ENCODE measurements at places on chromosomes 5 and 9.

- no peak for DNase-seq
Measured at GRCh38 chr5:3393122-3393919, 202.3 kb upstream of the IRX1 start.

- no peak for DNase-seq
Measured at GRCh38 chr5:172101547-172102217, 86.3 kb downstream of the STK10 start.

DNA sequence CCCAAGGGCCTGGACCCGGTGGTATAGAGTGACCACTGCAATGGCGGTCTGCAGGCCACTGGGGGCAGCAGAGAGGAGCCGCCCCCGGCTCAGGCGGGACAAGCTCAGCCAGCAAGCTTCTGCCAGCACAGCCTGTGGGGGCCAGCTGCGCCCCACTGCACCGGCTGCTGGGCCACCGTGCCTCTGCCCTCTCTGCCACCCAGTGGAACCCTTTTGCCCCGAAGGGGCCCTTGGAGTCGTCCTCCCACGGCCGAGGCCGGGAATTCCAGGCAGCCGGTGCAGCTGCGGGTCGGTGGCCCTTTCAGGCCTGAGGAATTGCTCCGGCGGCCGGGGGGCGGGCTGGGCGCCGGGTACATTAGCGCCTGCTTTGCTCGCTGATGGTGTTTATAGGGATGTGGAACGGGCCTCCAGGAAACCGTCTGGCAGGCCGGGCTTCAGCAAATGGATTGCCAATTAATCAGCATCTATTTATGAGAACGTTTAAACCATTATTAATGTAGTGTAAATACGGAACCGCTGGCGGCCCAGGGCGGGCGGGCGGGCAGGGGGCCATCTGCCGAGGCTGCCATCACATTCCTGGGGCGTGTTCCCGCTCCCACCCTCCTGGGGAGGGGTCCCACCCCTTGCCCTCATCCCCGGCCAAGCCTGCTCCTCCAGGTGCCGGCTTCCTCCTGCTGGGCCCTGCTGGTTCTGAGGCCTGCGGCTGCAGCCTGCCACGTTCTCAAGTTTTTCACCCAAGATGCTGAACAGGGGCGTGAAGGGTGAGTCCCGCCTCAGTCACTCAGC is 127.4 kb downstream of the BARX1 start:
- peak; percentile 18 for DNase-seq

- DNase-seq: no peak
Measured at GRCh38 chr9:70561111-70561510, 146.7 kb upstream of the KLF9 start.

DNA sequence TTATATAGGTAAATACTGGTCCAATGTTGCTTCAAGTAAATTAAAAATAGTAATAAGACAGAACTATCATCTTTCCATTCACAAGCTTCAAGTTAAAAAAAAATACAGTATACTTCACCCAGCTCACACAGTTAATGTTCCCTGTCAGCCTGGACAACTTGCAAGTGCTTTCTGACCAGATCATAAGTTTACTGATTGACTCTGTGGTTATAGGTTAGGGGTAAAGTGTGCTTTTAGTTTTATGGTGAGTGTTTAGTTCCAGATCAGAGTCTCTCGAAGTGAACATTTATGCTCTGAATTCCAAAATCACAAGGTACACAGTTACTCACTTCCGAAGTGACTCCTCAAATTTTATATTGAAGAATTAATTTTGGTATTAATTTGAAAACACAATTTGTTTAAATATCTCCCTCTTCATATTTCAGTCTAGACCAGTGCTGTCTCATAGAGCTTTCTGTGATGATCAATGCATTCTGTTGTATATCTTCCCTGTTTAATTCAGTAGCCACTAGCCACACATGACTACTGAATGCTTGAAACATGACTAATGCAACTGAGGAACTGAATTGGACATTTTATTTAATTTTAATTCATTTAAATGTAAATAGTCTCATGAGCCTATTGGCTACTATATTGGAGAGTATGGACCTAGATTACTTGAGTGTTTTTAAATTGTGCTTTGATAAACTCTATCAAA is 90.7 kb downstream of the MEF2C start:
- DNase-seq: no peak

DNA sequence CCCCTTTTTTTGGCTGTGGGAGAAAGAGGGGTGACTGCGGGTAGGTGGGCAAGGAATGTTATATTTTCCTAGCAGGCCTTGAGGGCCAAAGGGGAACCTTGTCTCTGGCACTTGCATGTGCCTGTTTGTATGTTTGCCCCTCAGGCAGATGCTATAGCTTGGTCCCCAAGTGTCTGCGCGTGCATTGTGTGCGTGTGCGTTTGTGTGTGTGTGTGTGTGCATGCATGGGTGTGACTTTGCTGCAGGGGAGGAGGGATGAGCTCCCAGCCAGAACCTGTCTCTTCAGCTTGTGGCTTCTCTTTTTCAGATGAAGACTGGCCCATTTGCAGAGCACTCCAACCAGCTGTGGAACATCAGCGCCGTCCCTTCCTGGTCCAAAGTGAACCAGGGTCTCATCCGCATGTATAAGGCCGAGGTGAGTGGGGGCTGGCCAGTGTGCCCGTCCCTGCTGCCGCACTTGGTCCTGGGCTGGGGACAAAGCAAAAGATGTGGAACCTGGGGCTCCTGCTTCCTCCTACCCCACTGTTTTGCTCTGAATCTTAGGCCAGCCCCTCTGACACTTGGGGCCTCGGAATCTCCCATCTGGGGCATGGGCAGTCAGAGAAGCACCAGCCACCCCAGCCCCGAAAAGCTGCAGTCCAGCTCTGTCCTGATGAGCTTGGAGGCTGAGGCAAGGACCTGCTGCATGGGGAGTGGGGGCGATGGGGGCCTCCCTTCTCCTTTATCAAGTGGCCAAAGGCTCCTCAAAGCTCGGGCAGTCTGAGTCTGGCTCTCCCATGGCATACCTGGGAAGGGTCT is 31.1 kb downstream of the PTPA start:
- DNase-seq: no peak

GRCh38 chr9:78121488-78121887 is 89.9 kb upstream of the GNAQ start:
- DNase-seq: peak; percentile 95

- DNase-seq: no peak
Measured at GRCh38 chr5:160970605-160971191, 118.7 kb upstream of the ATP10B start.

- peak; percentile 55 for DNase-seq
Measured at GRCh38 chr9:97362777-97363545, 48.9 kb upstream of the TDRD7 start.

- no peak for DNase-seq
Measured at GRCh38 chr5:37850226-37850865, 10.5 kb upstream of the GDNF start.

- no peak for DNase-seq
Measured at GRCh38 chr9:31089549-31090221, 1294.8 kb upstream of the ACO1 start.

DNA sequence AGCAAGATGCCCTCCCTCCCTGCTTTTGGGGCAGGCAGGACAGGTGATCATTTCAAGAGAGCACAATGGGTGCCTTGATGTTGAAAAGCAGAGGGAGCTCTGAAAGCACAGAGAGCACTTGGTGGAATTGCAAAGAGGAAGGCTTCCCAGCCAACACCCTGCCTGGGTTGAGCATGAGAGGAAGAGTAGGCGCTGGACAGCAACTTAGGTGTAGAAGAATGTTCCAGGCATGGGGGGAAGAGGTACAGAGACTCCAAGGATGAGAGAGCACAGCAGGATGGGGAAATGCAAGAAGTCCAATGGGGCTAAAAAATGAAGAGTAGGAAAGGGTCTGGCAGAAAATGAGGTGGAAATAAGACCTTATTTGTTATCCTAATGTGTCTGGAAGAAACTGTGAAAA is 144.8 kb downstream of the TRIM36 start:
- no peak for DNase-seq

- DNase-seq: no peak
Measured at GRCh38 chr9:106066940-106067524, 372.7 kb downstream of the TMEM38B start.

DNA sequence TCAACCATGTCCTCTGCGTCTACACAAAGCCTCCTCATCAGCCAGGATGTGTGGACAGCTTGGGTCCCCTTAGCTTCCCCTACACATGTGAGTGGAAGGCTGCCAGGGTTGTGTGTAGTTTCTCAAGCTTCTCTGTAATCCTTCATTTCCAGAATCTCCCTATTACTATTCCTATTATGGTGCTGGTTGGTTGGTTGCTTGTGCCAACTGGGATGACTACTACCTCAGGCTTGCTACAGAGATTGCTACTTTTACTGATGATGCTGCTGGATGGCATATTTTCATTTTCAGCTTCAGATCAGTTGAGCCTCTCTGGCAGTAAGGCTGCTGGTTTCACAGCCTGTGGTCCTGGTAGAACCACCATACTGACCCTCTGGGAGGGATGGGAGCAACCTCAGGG is 39.9 kb downstream of the ATG10 start:
- no peak for DNase-seq

GRCh38 chr5:97480313-97480712 is 297.3 kb upstream of the RIOK2 start:
- no peak for DNase-seq

- no peak for DNase-seq
Measured at GRCh38 chr5:6424110-6424659, 24.5 kb upstream of the UBE2QL1 start.

- DNase-seq: peak; percentile 63
Measured at GRCh38 chr5:158792976-158793375, 306.7 kb downstream of the EBF1 start.

DNA sequence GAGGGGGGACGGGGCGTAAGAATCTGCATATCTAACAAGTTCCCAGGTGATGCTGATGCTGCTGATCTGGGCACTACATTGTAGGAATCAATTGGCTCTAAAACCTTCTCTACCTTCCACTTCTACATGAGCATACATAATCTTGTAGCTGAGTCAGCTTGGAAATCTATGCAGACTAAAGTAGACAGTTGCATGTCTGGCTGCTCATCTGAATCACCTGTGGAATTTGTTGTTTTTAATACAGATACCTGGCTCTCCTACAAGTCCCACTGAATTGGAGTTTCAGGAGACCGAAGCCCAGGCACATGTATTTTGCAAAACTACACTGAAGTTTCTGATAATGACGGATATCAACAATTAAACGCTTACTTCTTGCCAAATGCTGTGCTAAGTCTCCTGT is 113.6 kb downstream of the STK32A start:
- DNase-seq: no peak

DNA sequence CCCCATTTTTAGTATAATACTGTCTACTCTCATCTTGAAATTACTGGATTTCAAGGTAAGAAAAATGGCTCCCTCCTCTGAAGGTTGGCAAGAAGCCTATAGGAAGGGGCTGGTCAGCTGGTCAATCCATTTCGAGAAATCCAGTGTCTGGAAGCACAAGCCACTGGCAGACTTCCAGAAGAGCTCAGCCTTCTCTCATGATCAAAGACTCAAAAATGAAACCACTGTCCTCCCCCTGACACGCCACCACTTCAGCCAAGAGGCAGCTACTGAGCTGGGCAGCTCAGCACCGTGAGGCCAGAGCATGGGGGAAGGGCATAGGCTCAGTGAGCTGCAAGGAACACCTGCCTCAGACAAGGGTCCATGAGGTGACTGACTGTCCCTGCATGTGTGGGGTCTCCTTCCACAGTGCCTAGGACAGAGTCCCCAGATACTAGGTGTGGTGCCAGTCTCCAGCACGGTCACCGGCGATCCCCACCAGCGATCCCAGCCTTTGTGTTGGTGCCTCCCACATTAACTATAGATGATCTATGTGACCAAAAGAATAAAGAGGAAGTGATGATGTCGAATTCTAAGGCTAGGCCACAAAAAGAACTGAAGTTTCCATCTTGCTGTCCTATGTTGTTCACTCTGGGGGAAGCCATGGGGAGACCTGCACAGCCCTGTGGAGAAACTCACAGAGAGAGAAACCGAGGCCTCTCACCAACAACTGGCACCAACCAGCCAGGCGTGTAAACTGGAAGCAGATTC is 100.1 kb upstream of the LRRTM2 start:
- DNase-seq: no peak

- DNase-seq: no peak
Measured at GRCh38 chr5:137360607-137361006, 138.5 kb downstream of the SPOCK1 start.

- DNase-seq: no peak
Measured at GRCh38 chr9:81519816-81520495, 169.4 kb downstream of the TLE1 start.

All from inflammatory macrophage treated with lipopolysaccharide for 1 hour (primary cell).